ENCODE measurements at places on chromosomes 12 and 14.

- DNase-seq = no peak
These were observed 71.0 kb downstream of the PLEKHG3 start for GRCh38 chr14:64775081-64775777.

DNA sequence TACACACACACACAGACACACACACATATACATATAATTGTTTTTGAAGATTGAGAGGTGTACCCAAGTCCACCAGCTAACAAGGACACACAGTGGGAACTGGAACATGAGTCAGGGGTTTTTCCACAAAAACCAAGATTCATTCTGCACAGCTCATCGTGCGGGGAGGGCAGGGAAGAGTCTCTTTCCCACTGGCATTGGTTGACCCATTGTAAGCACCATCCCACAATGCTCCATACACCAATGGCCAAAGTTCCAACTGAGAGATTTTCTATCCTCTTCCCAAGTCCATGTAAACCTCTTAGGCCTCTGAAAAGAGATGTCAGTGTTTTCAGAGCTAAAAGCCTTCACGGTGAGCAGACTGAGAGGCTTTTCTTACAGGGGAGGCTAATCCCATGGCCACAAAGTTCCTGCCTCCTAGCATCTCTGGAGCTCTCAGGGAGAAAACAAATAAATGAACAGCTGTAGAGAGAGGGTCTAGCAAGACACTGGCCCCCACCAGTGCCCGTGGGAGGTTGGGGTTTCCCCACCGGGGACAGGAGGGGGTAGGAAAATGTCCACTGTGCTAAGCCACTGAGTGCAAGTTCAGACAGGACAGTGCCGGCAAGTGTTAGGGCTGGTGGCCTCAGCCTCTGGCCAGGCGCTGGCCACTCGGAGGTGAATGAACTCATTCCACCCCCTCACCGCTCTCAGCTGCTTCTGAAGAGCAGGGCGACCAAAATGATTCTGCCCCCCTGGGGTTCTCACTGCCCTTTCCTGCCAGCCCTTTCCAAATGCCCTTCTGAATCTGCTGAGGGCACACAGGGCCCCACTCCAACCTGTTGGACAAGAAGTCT, 21.5 kb upstream of the TC2N start:
- DNase-seq = no peak

- peak; percentile 81 for DNase-seq
These were observed 42.1 kb downstream of the TMTC1 start for GRCh38 chr12:29741342-29742241.

DNA sequence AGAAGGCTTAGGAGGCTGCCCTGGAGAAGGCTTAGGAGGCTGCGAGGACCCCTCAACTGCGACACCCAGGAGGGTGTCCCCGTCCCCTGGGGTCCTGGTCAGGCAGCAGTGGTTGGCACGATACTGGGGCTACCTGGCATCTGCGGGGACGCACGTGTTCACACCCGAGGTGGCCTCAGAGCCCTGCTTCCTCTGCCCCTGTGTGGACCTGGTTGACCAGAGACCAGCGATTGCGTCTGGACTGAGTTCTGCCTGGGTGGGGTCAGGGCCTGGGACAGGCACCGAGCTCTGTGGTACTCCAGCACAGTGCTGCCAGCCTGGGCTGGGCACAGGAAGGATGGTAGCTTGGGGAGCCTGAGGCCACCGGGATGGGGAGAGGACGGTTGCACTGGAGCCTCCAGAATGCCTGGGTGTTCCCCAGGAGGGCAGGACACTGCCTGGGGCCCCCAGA, 735 bp downstream of the ASPG start:
- no peak for DNase-seq

DNA sequence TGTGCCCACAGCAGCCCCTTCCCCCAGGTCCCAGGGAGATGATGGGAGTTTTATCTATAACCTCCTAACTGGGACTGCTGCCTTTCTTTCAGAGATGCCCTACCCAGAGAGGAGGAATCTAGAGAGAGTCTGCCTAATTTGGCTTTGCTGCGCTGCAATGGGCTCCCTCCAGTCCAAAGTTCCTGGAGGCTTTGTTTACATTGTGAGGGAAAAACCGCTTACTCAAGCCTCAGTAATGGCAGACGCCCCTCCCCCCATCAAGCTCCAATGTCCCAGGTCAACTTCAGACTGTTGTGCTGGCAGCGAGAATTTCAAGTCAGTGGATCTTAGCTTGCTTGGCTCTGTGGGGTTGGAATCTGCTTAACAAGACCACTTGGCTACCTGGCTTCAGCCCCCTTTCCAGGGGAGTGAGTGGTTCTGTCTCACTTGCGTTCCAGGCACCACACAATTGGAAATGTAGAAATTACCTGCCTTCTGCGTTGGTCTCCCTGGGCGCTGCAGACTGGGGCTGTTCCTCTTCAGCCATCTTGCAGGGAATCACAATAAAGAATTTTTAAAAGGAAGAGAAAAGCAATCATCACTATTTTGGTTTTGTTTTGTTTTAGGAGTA, 262.5 kb downstream of the FOXG1 start:
- peak; percentile 13 for DNase-seq

GRCh38 chr12:11855983-11856374, 206.5 kb downstream of the ETV6 start:
- DNase-seq = no peak

GRCh38 chr12:109631302-109631701, 57.7 kb downstream of the MVK start:
- DNase-seq = no peak

- no peak for DNase-seq
These were observed 72.2 kb downstream of the SLC6A15 start for GRCh38 chr12:84840356-84840755.

DNA sequence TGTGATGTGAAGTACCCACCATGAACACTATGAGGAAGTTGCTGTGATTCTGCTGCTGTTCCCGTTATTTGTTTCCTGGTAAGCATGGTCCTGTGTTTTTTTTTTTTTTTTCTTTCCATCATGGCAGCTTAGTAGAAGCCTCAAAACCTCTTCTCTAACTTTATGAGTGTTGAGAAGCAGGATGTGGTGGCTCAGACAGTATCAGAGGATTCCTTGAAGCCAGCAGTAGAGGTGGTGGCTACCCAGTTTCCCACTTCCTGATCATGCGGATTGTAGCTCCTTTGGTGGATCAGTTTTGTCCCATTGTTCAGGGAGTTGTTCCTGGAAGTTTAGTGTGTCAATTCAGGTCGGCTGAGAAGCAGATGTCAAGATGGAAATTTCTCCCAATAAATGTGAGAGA, 175.8 kb downstream of the ATP23 start:
- no peak for DNase-seq

DNA sequence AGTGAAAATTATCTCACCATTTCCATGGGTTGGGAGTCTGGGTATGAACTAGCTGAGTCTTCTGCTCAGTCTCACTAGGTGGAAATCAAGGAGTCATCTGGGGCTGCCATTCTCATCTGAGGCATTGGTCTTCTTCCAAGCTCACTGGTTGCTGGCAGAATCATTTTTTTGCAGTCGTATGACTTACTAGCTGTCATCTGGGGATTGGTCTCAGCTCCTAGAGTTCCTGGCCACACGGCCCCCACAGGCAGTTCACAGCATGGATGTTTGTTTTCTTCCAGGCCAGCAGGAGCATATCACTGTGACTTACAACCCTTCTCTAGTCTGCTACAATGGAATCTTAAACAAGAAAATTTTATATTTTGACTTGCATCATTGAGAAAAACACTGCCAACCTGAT, 18.6 kb upstream of the OR10AD1 start:
- DNase-seq = no peak

DNA sequence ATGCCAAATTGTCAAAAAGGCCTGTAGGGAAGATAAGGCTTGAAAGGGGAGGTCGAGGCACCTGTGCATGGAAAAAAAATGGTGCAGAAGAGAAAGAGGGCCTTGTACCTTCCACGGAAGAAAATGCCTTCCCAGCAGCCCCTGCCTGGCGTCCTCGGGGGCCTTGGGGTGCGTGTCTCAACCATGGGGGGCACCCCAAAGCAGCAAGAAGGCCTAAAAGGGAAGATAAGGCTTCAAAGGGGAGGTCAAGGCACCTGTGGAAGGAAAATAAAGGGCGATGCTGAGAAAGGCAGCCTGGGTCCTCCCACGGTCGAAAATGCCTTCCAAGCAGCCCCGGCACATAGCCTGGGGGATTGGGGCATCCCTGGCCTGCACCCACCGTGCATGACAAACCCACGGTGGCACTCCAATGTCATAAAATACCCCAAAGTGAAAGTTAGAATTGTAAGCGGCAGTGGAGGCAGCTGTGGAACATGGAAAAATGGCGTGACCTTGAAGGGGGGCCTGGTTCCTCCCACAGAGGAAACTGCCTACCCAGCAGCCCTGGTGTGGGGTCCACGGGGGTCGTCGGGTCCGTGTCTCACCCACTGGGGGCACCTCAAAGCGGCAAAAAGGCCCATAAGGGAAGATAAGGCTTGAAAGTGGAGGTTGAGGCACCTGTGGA, 275.0 kb downstream of the ALG10 start:
- no peak for DNase-seq

DNA sequence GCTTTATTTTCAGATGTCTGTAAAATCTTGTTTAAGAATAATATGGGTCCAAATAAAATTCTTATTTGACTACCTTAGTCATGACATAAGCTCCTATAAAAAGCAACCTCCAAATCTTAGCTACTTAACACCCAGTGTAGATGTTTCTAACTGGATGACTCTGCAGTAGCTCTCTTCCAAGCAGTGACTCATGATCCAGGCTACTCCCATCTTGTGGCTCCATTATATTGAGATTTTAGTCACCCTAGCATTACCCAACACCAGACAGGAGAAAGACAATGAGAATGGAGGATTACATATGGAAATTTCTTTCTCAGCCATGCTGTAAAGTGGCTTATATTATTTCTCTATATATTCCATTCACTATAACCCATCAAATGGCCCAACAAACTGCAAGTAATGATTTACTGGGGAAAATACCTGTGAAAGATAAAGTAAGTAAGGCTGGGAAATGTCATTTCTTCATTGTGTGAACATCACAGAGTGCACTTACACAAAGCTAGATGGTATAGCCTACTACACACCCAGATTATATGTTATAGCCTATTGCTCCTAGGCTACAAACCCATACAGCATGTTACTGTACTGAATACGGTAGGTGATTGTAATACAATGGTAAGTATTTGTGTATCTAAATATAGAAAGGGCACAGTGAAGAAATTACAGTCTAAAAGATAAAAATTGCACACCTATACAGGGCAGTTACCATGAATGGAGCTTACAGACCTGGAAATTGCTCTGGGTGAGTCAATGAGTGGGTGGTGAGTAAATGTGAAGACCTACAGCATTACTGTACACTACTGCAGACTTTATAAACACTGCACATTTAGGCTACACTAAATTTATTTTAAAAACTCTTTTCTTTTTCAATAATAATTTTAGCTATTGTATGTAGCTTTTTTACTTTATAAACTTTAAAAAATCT, 163.2 kb downstream of the DYRK2 start:
- DNase-seq = peak; percentile 55

DNA sequence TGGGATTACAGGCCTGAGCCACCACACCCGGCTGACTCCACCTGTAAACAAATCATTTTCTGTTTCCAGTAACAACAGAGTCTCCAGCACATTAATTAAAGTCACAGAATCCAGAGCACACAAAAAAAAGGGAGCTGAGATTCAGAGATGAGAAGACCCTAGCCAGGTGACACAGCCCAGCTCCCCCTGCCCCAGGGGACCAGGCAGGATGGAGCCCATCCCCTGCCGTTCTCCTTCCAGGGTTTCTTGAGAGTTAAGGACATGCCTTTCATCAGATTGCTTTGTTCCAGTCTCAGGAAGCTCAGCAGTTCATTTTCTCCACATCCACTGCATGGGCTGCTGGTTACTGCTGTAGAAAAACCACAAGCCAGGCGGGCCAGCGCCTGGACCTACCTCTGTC, 81.2 kb downstream of the RIMBP2 start:
- no peak for DNase-seq

DNA sequence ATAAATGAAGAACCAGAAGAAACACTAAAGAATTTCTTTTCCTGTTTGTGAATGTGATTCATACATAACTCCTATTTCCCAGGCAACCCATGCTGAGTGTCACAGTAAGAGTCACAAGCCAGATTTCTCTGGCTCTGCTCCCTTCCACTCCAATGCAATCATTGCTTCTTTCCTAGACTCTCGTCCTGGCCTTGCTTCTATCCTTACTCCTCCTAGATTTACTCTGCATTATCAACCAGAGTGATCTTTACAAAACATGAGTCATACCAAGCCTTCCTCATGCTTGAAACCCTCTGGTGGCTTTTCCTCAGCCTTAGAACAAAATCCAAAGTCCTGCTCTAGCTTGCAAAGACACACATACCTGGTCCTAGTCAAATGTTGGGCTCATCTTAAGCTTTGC, 13.3 kb downstream of the IL22 start:
- peak; percentile 56 for DNase-seq

- DNase-seq = no peak
These were observed 4.8 kb downstream of the LACRT start for GRCh38 chr12:54629925-54630324.

GRCh38 chr12:48349471-48349870, 1.2 kb downstream of the ZNF641 start:
- peak; percentile 39 for DNase-seq

DNA sequence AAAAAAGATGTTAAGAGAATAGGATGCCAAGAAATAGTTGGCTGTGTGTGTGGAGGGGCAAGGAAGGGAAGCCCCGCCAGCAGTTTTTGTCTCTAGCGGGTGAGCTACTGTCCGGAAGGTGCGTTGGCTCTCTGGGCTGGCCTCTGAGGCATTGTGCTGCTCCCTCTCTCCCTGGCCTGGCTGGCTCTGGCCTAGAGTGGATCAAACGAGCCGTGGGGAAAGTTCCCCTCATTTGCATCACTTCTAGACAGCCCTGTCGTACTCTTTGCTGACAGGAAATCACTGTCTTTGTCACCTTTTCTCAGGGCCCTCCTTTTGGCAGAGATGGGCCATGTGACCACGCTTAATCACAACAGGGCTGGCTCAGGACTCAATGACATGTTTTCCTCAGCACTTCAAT, 236.1 kb upstream of the NPAS3 start:
- DNase-seq = no peak

- no peak for DNase-seq
These were observed 298.7 kb upstream of the SRRM4 start for GRCh38 chr12:118682656-118683055.

- DNase-seq = no peak
These were observed 151.4 kb downstream of the GXYLT1 start for GRCh38 chr12:41993283-41993682.

- peak; percentile 99 for DNase-seq
These were observed 134.7 kb downstream of the FGD4 start for GRCh38 chr12:32533971-32534590.

DNA sequence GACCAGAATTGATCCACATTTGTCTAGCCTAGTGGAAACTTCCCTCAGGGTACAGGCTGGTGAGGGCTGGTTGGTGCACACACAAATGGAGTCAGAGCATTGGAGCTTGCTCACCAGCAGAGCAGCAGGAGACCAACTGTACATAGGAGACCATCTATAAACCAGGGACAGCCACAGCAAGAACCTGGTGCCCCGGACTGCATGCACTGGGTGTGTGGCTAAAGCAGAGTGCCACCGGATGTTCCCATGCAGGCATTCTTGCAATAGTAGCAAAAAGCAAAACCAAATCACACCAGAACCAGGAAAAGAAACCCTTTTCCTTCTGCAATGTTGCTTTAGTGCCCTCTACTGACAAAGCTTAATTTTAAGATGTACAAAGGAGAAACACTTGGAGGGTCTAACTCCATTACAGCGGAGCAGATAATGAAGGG, 136.4 kb downstream of the MDGA2 start:
- no peak for DNase-seq

GRCh38 chr12:43117226-43117930, 434.6 kb downstream of the ADAMTS20 start:
- no peak for DNase-seq

- no peak for DNase-seq
These were observed 162.9 kb downstream of the DUSP6 start for GRCh38 chr12:89189448-89189847.

- no peak for DNase-seq
These were observed 721 bp upstream of the CTSG start for GRCh38 chr14:24576771-24577170.

All from fibroblast of gingiva (primary cell).